AG04450 (cell line): ENCODE measurements at places on chromosomes 6 and 20. TPM values are rescaled to one million over a fixed set of nuclear protein-coding genes. Genes with fewer than 3 reads are reported as not detected.

Gene ESR1
- polyA plus RNA-seq = 0.02 TPM in 1 of 2 replicates, not detected in the other

Gene PKHD1
- not detected in 2 replicates for polyA plus RNA-seq

Gene RIMS1
- 0.91 and 1.0 TPM in 2 replicates for polyA plus RNA-seq

Gene C20orf202
- not detected in 2 replicates for polyA plus RNA-seq

Gene SULF2
- 0.73 and 1.5 TPM in 2 replicates for polyA plus RNA-seq

Gene C6orf141
- polyA plus RNA-seq = not detected in 2 replicates

Gene SAPCD1
- polyA plus RNA-seq = 0.24 and 0.88 TPM in 2 replicates

Gene ABRACL
- polyA plus RNA-seq = 40.4 and 56.4 TPM in 2 replicates

Gene OR12D3
- polyA plus RNA-seq = not detected in 2 replicates

Gene ASIP
- not detected in 2 replicates for polyA plus RNA-seq

Gene AIF1
- polyA plus RNA-seq = not detected in 2 replicates

Gene CYB5R4
- 8.5 and 13.7 TPM in 2 replicates for polyA plus RNA-seq

Gene KCNQ2
- not detected in 2 replicates for polyA plus RNA-seq

Gene CTAGE9
- polyA plus RNA-seq = not detected in 2 replicates

Gene ISM1
- polyA plus RNA-seq = not detected in 2 replicates

Gene LAMP5
- 0.12 and 0.20 TPM in 2 replicates for polyA plus RNA-seq

Gene GABRR1
- polyA plus RNA-seq = not detected in 2 replicates

Gene POM121L2
- not detected in 2 replicates for polyA plus RNA-seq

Gene BANF2
- polyA plus RNA-seq = not detected in 2 replicates

Gene ROS1
- polyA plus RNA-seq = not detected in 2 replicates

Gene TMEM217
- 7.7 and 7.8 TPM in 2 replicates for polyA plus RNA-seq

Gene TMEM74B
- polyA plus RNA-seq = not detected in 2 replicates

Gene MYB
- polyA plus RNA-seq = 0.09 and 0.10 TPM in 2 replicates

Gene SLC32A1
- polyA plus RNA-seq = not detected in 2 replicates

Gene NKX2-2
- not detected in 2 replicates for polyA plus RNA-seq
